ENCODE measurements at places on chromosomes 6 and 20.

DNA sequence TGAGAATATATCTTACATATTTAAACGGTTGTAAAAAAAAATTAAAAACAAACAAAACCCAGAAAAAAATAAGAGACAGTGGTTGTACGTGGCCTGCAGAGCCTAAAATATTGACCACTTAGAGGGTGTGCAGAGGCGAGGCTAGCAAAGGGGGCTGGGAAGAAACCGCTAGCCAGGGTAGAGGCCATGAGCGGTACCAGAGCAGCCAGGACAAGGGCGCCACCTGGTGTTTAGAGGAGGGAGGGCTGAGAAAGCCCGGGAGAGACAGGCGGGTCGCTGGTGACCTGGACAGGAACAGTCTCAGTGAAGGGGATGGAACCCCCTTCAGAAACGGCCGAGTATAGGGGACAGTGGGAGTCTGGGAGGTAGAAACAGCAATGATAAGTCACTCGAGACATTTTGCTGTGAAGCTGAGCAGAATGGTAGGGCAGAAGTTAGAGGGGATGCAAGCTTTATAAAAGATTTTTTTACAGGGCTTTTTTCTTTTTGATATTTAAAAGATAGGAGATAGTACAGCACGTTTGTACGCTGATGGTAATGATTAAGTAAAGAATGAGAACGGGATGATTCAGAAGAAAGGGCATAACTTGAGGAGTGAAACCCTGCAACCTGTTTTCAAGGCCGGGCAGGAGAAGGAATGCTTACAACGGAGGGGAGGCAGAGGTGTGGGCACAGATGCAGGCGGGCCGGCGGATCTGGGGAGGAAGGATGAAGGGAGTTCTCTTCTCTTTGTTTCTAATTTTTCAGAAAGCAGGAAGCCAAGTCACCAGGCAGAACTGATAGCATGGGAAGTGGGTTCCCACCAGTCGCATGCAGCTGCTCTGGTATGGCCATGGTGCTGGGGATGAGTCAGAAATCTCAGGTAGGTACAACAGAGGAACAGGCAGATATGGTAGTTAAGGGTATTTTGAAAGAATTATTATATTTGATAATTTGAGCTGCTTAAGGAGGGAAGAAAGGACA, 76.2 kb downstream of the FAM229B start:
- peak; percentile 74 for DNase-seq

- no peak for DNase-seq
Measured at GRCh38 chr20:9068841-9069663, at the start of gene PLCB4. Gene PLCB4 (plus strand): TSS chr20:9069087. CDS start chr20:9307815, 238,728 bp downstream.

- DNase-seq: no peak
Measured at GRCh38 chr20:41406353-41406752, 39.7 kb upstream of the EMILIN3 start.

- no peak for DNase-seq
Measured at GRCh38 chr20:51902933-51903332, 100.6 kb upstream of the SALL4 start.

GRCh38 chr6:39853604-39854003, 61.4 kb downstream of the DAAM2 start:
- DNase-seq: no peak

GRCh38 chr6:17583811-17584210, 16.3 kb upstream of the FAM8A1 start:
- no peak for DNase-seq

GRCh38 chr20:31908016-31908415, 37.6 kb downstream of the TTLL9 start:
- DNase-seq: no peak

DNA sequence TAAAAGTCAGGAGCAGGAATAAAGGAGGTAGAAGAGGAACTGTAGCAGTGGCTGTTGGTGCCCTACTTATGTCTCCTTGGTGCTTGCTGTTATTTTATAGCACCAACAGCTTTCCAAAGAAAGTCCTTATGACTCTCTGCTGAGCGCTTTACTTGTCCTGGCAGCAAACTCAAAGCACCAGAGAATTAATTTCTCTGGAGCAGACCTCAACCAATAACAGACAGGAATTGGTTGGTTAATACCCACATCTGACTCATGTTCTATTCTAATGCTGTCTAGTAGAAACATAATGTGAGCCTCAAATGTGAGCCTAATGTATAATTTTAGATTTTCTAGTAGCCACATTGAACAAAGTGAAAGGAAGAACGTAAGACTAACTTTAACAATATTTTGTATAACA, 685.9 kb downstream of the KIF16B start:
- DNase-seq: no peak

- DNase-seq: no peak
Measured at GRCh38 chr6:55668591-55668990, 89.6 kb upstream of the HMGCLL1 start.

DNA sequence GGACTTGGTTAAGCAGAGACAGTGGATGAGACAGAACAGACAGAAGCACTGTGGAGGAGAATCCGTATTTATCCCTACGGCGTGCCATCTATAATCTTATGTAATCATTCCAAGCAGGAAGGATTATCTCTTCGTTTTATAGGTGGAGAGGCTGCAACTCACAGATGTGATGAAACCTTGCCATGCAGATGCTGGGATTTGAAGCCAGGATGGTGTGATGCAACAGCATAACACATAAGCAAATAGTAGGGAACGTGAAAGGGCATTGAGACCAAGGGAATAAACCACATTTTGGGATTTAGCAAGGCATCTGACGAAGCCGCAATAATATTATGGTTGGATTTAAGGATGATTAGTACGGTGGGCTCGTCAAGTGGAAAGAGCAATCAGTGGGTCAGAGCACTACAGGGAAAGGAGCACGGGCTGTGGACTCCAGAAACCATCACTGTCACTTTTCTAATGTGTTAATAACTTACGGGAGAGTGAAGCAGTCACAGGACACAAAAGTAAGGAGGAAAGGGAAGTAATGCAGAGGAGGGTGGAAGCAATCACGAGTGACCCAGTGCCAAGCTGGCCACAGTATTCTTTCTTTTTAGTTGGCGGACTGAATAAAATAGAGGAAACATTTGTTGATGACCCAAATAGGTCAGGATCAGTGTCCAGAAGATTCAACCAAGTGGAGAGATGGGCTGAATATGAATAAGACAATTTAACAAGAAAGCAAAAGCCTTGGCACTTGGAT, 119.6 kb upstream of the EDN1 start:
- no peak for DNase-seq

- peak; percentile 58 for DNase-seq
Measured at GRCh38 chr6:125153391-125154117, at the start of gene TPD52L1. Gene TPD52L1 (plus strand): TSS chr6:125153773. CDS start chr6:125153952, 179 bp downstream.

DNA sequence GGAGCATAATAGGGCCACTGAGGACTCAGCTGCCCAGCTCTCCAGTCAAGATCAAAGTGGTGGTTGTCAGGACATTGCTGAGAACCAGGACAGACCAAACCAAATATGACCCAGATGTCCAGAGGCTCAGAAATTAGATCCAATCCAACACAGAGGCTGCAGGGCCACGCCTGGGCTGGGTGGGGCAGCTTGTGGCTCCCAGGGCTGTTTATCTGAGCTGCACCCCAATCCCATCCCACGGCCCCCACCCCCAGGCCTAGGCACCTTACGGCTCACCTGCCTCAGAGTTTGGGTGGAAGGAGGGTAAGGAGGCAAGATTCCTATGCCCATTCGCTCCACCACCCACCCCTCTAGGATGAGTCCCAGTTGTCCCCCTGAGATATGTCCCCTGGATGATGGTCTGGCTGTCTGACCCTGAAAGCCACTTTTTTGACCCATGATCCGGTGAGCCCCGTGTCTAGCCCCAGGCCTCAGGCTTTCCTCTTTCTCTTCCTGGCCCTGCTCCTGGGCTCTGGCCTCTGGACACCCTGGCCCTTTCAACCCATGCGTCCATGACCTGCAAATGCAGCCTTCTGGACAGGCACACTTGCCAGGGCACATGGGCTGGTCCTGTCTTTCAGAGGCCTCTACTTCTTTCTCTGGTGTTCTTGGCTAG, 40.0 kb downstream of the CPXM1 start:
- DNase-seq: no peak

DNA sequence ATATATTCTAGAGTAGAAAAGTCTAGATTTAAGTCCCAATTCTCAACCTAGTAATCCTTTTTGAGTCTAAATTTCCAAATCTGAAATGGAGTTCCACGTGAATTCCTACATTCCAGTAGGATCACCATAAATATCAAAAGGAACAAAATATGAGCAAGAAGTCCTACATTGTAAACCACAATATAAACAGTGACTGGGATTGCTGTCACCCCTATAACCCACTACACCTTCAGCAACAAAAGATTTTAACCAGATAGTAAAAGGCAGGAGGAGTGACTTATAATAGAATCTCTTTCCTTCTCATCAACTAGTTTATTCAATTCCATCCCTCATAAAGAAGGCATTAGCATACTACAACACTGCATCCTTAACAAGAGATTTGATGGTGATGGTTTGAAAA, 210.6 kb downstream of the KIF16B start:
- DNase-seq: no peak

DNA sequence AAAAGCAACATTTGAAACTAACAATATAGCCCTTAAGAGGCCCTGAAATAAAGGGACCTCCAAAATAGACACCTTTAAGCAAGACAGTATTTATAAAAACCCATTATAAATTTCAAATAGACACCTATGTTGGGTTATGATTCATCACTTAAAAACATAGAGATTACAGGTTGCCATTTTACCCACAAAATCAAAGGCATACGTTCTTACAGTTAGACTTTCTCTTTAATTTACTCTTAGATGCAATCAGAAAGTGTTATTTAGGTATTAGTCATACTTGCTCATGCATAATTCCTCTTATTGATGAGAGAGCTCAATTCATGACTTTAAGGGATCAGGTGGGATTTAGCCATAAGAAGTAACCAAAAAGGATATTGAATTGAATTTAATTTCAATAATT, 51.5 kb upstream of the TMEM200A start:
- DNase-seq: no peak

- no peak for DNase-seq
Measured at GRCh38 chr20:21411725-21412124, 14.4 kb upstream of the NKX2-4 start.

GRCh38 chr20:46541229-46541935, 9.1 kb downstream of the OCSTAMP start:
- no peak for DNase-seq

- no peak for DNase-seq
Measured at GRCh38 chr6:2124260-2124709, 121.1 kb downstream of the GMDS start.

DNA sequence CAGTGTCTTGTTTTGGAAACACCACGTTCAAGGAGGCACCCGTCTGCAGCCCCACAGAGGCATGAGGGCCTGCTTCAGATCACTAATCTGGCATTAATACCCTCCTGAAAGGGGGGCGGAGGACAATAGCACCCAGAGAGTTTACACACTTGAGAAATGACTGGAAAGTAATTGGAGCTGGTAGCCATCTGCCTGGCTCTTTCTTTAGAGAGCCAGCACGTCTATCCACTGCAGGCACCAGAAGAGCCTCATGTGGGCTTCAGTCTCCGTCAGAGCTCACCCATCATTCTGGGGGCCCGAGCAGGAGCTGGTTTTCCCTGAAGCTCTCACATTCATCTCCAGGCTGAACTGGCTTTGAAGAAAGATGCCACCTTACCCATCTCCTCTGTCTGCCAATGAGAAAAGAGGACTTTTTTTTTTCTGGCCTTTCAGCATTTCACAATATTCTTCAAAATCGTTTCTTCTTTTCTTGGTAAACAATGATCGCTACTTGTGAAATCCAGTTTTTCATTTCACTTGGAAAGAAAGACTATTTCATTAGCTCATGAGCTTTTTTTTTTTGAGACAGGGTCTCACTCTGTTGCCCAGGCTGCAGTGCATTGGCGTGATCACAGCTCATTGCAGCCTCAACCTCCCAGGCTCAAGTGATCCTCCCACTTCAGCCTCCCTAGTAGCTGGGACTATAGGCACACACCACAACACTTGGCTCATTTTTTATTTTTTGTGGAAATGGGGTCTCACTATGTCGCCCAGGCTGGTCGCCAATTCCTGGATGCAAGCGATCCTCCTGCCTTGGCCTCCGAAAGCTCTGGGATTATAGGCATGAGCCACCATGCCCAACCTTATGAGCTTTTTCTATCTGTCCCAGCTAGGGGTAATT, 124.7 kb upstream of the ZNF217 start:
- DNase-seq: no peak

DNA sequence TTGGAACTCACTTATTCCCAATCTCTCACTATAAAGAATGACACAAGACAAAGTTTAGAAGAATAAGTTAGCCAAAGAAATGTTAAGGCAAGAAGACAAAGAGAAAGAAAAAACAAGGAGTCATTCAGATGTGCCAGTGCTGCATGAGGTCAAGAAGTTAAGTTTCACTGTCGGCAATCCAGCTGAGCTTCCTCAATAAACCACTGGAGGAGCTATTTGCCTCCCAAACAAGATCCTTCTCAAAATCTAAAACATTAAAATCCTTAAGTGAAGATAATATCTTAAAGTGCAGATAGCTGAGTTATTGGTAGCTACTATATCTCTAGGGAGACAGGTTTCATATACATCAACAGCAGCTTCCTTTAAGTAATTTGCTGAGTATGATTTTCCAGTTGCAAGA, 512.3 kb downstream of the HDGFL1 start:
- DNase-seq: no peak

DNA sequence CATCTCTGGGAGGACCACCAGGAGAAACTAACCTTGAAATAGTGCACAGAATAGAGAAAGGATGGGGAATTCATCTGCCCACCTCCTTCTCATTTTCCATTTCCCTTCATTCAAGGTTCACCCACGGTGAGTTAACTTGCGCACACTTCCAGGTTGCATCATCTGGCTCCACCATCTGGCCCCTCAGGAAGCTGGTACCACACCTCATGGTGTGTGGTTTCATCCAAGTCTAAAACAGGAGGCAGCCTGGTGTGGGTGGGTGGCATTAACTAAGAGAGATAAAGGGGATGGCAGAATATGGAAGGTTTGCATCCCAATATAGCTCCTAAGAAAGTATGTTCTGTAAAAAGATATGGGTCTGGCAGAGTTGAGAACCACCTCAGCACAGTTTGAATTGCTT, 3.8 kb downstream of the ZNF334 start:
- no peak for DNase-seq

- DNase-seq: no peak
Measured at GRCh38 chr6:21918041-21918440, 324.5 kb downstream of the SOX4 start.

- DNase-seq: no peak
Measured at GRCh38 chr20:6519556-6519955, 247.9 kb upstream of the BMP2 start.

- DNase-seq: no peak
Measured at GRCh38 chr6:4777394-4777935, 1.3 kb downstream of the CDYL start.

DNA sequence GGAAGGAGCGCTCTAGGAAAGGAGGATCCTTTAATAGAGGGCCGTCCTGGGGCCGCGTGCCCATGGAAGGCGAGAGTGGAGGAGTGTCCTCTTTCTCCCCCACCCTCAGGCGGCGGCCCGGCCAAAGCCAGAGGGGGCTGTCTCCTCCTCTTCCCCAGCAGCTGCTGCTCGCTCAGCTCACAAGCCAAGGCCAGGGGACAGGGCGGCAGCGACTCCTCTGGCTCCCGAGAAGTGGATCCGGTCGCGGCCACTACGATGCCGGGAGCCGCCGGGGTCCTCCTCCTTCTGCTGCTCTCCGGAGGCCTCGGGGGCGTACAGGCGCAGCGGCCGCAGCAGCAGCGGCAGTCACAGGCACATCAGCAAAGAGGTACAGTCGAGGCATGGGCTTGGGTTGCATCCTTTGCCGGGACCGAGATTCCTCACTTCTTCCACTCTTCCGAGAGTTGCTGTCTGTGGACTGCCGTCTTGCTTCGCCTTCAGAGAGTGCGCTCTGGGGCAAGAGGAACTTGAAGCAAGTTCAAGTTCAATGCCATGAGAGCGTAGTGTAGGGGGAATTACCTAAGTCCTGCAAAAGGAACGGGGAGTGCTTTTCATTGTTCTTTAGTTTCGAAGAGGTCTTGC, at the start of gene LAMA2:
Gene LAMA2 (plus strand): TSS at position 148 of the 621 bp plus-strand sequence. CDS start 108 bp downstream, at position 256.
- no peak for DNase-seq

- no peak for DNase-seq
Measured at GRCh38 chr20:45450097-45450818, 19.3 kb upstream of the WFDC2 start.

Data from activated T-cell treated with anti-CD3 and anti-CD28 coated beads for 48 hours (primary cell).